ENCODE measurements at places on chromosomes 3 and 15.

GRCh38 chr3:125611908-125612307, 16.6 kb upstream of the OSBPL11 start:
- H3K4me1 ChIP-seq = no peaks in the 10 kb centered on the region
- no peak overlapping the region for H3K4me3 ChIP-seq
- no peaks in the 10 kb centered on the region for H3K27me3 ChIP-seq
- no peak for DNase-seq
- H3K27ac ChIP-seq = no peak overlapping the region
- no peaks in the 10 kb centered on the region for H3K36me3 ChIP-seq

DNA sequence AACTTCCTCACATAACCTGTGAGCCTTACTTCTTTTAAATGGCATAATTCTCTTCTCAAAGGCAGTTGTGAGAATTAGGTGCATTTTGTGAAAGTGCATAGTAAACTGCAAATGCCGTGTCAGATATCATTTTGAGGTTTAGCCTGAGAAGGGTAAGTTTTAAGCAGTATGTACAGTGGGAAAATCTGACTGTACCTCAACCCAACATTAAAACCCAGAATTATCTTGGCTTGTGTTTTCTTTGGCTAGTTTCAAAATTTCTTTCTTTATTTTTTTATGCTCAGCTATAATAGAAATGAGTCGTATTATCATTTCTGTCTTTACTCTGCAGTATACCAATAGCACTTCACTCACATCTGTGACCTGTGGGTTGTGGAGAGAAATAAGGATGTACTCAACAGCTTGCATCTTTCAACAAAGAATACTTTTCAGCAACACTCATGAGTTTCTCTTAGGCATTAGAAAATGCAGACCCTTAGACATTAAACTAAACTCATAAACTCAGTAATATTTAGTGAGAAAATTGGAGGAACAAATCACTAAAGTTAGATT, 65.7 kb downstream of the RASA2 start:
- H3K36me3 ChIP-seq = no peaks in the 10 kb centered on the region
- H3K27me3 ChIP-seq = no peaks in the 10 kb centered on the region
- H3K4me3 ChIP-seq = no peak overlapping the region
- no peaks in the 10 kb centered on the region for H3K4me1 ChIP-seq
- H3K27ac ChIP-seq = no peak overlapping the region

- no peak overlapping the region for H3K27ac ChIP-seq
- peaks cover 22% of the 10 kb centered on the region for H3K4me1 ChIP-seq
- no peaks in the 10 kb centered on the region for H3K27me3 ChIP-seq
- DNase-seq = no peak
- H3K36me3 ChIP-seq = no peaks in the 10 kb centered on the region
- H3K4me3 ChIP-seq = no peak overlapping the region
These were observed 20.8 kb downstream of the SLC28A1 start for GRCh38 chr15:84905016-84905916.

DNA sequence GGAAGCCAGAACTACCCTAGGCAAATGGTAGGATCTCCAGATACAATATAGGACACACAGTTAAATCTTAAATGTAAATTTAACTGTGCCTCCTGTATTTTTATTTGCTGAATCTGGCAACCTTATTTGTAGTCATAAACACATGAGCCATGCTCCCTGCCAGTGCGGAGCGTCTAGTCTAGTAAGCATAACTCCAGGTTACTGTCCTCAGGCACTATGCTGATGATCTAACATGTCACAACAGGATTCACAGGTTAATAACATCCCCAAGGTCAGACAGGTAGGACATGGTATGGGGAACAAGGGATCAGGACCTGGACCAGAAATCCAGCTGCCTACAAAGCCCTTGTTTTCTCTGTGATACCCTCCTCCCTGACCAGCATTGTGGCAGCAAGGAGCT, 305.1 kb downstream of the CACNA2D3 start:
- no peak overlapping the region for H3K4me3 ChIP-seq
- no peaks in the 10 kb centered on the region for H3K36me3 ChIP-seq
- no peaks in the 10 kb centered on the region for H3K4me1 ChIP-seq
- H3K27me3 ChIP-seq = no peaks in the 10 kb centered on the region
